Esophagus muscularis mucosa (tissue), 4 donors: ENCODE measurements at places on chromosomes 7 and 10. TPM values are rescaled to one million over a fixed set of nuclear protein-coding genes. Genes with fewer than 3 reads are reported as not detected.

Gene ABCC2
- 2.9 TPM for total RNA-seq

Gene TCF7L2
- 20.8 TPM for total RNA-seq

Gene MKX
- 22.4 TPM for total RNA-seq

Gene AP5Z1
- 31.0 TPM for total RNA-seq

Gene ZNF365
- total RNA-seq: 1.3 TPM

Gene IKZF1
- 10.0 TPM for total RNA-seq

Gene ODAD2
- 0.75 TPM for total RNA-seq

Gene GJD4
- total RNA-seq: not detected

Gene STRA8
- not detected for total RNA-seq

Gene NODAL
- total RNA-seq: not detected

Gene TFPI2
- 1.9 TPM for total RNA-seq

Gene GNGT1
- total RNA-seq: not detected
